ENCODE measurements at places on chromosomes 13 and 19.

GRCh38 chr13:80054806-80055205 is 286.1 kb downstream of the SPRY2 start:
- no peak for DNase-seq

DNA sequence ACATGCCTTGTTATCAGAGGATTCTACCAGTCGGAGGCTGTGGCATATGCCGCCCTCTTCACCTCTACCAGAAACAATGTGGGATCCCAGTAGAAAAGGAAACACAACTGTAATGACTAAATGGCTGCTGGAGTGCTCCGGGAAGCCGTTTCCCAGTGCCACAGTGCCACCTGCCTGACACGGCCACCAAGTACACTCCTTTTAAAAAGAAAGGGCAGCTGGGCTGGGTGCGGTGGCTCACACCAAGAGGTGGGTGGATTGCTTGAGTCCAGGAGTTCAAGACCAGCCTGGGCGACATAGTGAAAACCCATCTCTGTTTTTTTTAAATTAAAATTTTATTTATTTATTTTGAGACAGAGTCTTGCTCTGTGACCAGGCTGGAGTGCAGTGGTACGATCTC is 67.3 kb downstream of the TRPM4 start:
- DNase-seq, result peak; percentile 42

- DNase-seq, result no peak
Observed at GRCh38 chr13:46487748-46488147, 65.2 kb upstream of the LRCH1 start.

DNA sequence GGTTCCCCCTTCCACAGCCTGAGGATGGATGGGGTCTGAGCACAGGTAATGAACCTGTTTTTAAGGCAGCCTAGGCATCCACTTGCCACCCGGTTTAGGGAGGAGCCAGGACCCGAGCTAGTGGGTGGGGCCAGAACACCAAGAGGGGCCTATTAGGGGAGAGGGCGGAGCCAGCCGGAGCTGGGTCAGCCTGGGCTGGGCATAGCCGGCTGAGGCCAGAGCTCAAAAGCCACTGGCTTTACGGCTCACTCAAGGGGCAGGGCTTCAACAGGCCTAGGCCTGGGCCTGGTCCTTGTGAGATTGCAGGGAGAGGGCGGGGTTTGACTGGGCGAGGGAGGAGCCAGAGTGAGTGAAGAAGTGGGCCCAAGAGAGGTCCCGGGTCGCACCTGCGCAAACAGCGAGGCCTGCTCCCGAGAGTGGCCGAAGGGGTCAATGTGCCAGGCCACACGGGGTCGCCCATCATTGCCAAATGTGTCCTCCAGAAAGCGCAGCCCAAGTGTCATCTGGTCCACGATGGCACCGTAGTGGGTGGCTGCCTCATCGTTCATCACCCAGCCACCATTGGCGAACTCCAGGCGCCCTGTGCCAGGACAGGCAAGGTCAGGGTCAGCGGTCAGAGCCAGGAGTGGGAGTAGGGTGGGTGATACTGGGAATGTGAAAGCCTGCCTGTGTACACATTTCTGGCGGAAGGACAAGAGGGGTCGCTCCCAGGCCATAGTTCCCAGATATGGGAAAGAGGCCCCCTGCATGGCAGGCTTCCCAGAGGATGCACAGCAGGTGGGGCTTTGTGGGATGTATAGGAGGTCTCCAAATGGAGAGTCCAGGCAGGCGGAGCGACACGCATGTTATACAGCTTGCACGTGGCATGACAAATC is 1.9 kb downstream of the MAN2B1 start:
- DNase-seq, result peak; percentile 87

DNA sequence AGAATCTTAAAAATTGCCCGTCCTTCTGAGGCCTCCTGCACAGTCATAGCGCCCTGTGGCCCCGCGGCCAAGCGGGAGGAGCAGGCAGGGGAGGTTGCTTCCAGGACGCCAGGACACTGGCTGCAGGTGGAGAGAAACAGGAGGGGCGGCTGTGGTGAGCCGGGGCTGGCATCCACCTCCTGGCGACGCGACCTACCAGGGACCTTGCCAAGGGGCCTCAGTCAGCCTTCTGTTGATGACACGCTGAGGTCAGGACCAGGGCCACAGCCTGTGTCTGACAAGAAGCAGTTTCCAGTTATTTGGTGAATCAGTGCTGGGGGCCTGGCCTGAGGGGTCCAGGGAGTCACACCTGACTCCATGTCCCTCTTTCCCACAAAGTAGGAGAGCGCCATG is 13.3 kb upstream of the MKNK2 start:
- no peak for DNase-seq

GRCh38 chr19:54518844-54519243 is 16.2 kb downstream of the LAIR2 start:
- no peak for DNase-seq

DNA sequence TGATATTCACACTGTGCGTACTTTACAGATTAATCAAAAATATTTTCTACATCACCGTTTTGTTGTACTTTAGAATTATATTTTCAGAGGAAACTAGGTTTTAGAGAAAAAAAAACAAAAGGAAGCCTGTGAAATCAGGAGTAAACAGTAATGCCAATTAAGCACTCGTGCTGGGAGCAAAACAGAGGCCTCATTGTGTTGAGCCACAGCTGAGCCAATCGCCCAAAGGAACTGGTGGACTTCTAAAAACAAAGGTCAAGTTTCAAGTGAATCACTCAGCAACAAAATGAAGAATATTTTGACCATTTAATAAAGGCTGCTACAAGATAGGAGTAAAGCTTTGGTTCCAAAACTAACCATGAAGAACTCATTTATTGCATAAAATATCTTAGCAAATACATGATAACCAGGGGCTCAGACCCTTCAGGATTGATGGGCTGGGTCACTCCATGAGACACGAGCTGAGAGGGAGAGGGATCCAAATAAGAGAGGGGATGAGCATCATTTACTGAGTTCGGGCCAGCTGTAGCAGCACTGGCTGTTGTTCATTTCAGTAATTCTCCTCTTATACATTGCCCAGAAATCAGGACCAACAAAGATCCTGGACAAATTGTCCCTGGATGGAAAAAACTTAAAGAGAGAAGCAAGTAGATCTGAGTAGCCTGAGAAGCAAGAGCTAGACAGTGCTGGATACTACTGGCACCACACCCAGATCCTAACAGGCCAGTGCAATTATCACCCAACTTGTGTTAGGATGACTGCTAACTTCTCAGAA is 8.3 kb upstream of the NALCN start:
- DNase-seq, result no peak

GRCh38 chr13:109010912-109011311 is 381.5 kb downstream of the MYO16 start:
- DNase-seq, result no peak

DNA sequence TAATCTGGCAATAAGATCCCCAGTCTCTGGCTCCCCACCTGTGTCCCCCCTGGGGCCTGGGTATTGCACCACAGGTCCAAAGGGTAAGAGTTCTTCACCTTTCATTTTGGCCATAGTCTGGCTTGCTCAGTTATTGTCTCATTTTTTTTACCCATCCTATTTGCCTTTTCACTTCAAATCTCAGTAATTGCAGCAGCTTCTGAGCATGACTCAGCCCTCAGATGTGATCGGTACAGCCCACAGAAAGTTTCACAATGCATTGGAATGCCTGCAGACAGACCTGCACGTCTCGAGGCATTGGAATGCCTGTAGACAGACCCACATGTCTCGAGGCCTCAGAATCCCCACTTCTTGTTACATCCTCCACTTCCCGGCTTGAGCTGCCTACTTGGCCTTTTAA is 173.6 kb downstream of the NUFIP1 start:
- peak; percentile 62 for DNase-seq

DNA sequence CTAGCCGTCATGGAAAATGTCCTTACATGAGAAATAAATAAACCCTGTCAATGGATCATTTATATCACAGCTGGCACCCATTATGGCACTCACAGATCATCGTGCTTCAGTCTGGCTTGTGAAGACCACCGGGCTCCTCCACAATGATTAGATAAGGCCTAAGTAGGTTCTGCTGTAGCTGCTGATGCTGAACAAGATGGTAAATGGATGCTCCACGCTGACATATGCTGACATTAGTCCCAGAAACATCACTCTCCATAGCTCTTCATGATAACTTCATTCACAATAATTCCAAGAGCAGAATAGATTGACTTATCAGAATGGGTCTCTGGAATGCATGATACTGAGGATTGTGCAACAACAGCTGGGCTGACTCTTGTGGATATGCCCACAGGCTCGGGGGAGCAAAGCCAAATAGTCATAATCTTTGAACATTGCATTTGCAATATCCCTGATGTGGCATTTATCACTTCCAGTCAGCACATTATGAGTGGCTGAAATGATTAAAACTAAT is 63.8 kb upstream of the RXFP2 start:
- DNase-seq, result no peak

DNA sequence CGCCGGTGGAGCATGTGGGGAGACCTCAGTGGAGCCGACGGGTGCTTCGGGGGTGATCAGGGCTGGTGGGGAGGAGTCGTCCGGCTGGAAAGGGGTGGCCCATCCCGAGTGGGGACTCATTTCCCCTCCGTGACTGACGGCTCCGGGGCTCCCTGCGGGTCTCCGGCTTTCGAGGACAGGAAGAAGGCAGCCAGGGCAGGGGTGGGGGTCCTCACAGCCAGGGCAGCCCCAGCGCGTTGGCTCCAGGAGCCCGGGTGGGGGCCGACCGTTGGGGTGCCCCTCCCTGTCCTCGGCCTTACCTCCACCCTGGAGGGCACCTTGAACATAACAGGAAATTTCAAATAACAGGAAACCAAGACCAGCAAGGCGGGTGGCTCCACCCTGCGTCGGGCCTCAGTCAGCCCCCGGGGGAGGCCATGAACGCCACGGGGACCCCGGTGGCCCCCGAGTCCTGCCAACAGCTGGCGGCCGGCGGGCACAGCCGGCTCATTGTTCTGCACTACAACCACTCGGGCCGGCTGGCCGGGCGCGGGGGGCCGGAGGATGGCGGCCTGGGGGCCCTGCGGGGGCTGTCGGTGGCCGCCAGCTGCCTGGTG is at the start of gene S1PR4:
Gene S1PR4 (plus strand): TSS at position 393 of the 596 bp plus-strand sequence. CDS start 24 bp downstream, at position 417.
- no peak for DNase-seq

DNA sequence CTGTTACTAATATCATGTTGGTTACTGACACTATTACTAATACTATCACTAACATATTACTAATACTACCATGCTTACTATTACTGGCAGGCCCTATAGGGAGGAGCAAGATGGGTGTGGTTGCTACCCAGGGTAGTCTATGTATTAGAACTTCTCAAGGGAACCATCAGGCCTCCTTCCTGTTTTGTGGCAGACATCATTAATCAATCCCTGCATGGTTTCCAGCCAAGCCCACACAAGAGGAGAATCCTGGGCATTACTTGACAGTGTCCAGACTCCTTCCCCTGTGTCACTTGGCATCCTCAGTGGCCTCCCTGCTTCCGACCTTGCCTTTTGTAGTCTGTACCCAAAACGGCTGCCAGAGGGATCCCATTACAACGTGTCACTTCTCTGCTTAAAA is 8.9 kb downstream of the HAS1 start:
- no peak for DNase-seq

DNA sequence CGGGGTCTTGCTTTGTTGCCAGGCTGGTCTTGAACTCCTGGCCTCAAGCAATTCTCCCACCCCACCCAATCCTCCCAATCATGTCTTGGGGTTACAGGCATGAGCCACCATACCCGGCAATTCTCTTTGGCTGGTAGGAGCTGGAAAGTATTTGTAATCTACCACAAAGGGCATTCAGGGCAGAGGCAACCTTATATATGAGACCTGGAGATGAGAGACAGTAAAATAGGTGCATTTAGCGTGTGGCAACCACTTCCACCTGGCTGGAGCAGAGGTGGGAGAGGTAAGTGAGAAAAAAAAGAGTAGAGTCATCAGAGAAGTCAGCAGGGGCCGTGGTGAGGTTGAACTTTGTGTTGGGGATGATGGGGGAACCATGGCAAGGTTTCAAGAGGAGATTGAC is 36.8 kb downstream of the VAV1 start:
- no peak for DNase-seq

DNA sequence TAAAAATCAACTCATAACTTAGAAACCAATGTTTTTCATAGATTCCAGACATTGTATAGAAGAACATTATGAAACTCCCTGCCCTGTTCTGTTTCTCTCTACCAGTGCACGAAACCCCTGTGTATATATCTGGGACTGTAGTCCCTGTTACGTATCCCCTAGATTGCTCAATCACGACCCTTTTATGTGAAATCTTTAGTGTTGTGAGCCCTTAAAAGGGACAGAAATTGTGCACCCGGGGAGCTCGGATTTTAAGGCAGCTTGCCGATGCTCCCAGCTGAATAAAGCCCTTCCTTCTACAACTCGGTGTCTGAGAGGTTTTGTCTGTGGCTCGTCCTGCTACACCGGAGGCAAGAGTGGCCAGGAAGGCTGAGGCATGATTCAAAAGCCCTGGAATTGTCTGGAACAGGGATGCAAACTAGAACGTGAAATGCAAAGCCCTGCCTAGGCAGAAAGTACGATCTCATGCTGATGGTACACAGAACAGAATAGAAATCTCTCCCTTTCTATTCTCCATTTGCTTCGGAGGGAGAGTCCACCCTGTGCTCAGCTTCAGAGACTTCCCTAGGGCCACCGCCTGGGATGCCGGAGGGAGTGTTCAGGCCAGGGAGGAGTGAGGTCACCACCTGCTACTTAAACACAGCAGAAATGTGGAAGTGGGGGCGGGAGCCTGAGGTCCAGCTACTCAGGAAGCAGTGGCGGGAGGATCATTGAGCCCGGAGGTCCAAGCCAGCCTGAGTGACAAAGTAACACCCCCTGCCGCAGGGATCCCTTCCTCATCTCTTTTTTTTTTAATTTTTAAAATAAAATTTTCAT is 758 bp upstream of the ZNF888 start:
- peak; percentile 67 for DNase-seq

GRCh38 chr13:80010846-80011245 is 330.1 kb downstream of the SPRY2 start:
- DNase-seq, result no peak

- peak; percentile 58 for DNase-seq
Observed at GRCh38 chr19:4139614-4140236, 13.7 kb upstream of the CREB3L3 start.

DNA sequence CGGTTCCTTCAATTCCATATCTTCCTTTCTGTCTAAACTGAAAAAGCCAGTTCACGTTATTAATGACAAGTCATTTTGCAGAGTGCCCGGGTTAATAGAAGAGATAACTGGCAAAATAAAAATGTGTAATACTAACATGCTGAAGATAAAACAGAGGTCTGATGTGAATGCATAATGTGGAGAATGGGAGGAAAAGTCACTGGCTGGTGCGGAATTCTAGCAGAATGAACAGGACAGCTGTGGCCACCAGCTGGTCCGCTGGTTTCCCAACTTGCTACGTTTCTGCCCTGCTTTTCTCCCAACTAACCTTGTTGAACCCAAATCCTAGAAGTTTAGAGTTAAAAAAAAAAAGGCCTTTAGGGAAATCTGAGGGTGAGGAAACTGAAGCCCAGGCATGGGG is 42.4 kb downstream of the PCDH8 start:
- DNase-seq, result no peak

- DNase-seq, result no peak
Observed at GRCh38 chr13:101397742-101398141, 18.6 kb downstream of the NALCN start.
